ENCODE measurements at places on chromosomes 5 and 9.

- no peak for DNase-seq
Measured at GRCh38 chr9:85079349-85079748, 409.8 kb downstream of the NTRK2 start.

DNA sequence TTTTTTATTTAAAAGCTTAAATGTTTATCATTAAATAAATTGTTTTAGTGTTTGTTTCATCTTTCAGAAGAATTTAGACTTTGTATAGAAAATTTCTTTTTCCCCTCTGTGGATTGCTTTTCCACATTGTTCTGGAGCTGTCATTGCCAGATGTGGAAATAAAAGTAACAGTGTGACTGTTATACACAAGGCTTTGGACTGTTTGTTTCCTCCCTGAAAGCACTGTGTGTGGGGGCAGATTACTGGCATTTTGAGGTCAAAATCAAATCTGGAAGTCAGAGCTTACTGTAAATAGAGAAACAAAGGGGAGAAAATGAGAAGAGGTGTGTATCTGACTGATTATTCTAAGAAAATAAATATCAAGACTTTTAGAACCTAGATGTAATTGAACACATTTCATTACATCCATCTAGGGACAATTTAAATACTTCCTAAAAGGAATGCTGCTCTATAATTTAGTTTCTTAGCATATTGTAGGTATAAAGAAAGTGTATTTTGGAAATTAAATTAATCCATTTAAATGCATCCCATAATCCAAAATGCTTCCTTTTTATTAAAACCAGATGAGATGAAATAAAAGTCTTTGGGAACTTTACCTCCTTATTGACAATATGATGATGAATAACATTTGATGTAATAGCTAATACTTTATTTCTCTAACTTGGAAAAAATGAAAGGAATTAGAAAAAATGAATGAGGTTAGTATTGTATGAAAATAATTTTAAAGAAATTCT is 51.9 kb downstream of the ERCC6L2 start:
- no peak for DNase-seq

DNA sequence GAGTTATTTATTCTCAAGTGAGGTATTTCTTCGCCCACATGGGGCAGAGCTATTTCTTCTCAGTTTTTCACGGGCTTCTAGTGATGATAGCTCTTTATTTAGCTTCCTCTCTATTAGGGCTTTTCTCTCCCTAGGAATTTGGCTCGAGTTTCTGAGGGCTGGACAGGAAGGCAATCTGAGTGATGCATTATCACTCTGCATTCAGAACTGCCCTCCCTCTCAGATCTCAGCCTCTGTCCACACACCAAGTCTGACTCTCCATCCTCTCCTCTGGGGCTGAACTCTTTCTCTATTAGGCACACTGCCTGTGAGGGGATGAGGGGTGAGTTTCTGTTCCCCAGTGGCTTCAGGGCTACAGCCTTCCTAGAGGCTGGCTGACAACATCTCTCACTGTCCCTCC is 14.9 kb upstream of the SCAMP1 start:
- DNase-seq = no peak

DNA sequence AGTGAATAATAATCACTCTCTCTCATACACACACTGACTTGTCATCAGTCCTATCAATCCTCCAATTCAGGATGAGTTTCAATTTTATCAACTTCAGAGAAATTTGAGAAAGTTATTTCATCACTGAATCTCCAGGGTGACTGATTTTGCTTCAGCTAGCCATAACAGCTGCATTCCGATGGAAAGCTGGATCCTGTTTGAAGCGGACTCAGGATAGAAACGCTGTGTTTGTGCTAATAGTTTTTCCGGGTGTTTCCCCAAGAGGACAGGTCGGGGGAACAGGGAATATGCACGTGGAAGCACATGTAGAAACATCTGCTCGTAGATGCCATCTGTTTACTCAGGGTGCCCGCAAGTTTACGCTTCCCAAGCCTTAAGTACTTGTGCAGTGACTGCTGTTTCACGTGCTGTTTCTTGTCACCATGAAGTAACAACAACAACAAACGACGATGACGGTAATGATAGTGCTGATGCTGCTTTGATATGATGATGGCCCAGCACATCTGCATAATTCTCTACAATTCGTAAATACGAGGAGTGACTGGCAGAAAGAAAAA is 263.7 kb upstream of the DAPK1 start:
- DNase-seq = no peak

DNA sequence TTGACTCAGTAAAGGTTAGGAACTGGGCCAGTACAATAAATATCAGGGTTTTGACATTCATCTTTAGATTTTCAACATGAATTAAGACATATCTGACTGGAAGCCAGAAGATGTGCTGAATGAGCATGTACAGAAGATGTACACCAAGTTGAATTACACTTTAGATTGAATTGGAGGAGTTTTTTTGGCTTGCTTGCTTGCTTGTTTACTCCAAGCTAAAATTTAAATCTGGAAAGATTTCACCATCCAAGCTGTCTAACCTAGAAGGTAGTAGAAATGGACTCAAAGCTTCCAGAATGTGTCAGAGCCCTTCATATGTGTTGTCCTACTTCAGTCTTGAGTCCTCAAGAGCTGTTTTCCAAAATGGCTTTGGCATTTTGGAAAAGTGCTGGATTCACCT is 49.0 kb upstream of the FCHO2 start:
- DNase-seq = no peak

GRCh38 chr5:5886812-5887486 is 464.5 kb downstream of the ICE1 start:
- no peak for DNase-seq

DNA sequence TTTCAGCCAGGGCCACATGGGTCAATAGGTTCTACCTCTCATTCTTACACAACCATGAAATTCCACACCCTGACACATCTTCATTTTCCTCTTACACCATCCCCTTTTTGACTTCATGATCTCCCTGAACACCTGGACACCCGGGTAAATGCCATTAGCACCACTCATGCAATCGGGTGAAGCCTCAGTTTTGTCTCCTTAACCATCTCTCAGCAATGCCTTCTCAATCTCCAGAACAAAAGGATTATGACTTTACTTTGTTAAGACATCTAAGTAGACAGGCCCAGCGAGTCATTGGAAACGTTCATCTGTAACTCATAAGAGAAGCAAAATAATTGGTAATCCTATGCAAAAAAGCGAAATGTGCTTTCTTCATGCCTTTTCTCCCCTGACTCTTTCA is 49.9 kb downstream of the ADAMTS12 start:
- DNase-seq = no peak

DNA sequence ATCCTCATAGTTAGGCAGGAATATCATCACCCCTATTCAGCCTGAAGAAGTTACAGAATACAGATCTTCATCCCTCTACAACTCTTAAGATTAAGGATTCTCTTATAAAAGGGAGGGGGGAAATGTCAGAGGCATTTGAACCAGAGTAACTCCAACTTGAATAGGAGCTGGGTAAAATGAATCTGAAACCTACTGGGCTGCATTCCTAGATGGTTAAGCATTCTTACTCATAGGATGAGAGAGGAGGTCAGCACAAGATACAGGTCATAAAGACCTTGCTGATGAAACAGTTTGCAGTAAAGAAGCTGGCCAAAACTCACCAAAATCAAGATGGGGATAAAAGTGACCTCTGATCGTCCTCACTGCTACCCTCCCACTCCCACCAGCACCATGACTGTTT is 14.4 kb downstream of the FREM1 start:
- DNase-seq = no peak

- DNase-seq = no peak
Measured at GRCh38 chr9:365436-365835, 150.8 kb downstream of the DOCK8 start.

GRCh38 chr9:36993933-36994764 is 39.9 kb downstream of the PAX5 start:
- no peak for DNase-seq

GRCh38 chr9:79473704-79474103 is 98.1 kb upstream of the TLE4 start:
- no peak for DNase-seq

DNA sequence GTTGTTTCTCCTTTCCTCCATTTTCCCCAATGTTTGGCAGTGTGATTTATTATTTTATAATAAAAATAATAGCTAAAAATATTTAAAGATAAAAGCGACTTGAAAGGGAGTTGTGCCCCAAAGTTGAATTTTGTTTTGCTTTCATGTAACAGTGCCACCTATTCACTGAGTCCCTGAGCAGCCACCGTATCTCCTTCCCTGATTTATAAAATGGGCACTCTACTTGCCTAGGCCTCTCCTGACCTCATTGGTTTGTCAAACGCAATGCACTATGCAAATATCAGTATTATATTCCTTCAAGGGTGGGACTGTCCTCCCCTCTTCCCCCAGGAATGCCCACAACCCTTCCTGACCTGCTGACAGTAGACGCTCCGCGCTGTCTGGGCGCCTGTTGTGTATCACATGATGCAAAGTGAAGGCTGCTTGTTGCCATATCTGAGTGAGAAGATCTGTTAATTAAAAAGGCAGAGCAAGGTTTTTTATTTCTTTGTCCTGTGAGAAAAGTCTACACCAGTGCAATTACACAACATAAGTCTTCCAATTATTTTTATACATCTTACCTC is 81.4 kb downstream of the TTC39B start:
- DNase-seq = no peak

DNA sequence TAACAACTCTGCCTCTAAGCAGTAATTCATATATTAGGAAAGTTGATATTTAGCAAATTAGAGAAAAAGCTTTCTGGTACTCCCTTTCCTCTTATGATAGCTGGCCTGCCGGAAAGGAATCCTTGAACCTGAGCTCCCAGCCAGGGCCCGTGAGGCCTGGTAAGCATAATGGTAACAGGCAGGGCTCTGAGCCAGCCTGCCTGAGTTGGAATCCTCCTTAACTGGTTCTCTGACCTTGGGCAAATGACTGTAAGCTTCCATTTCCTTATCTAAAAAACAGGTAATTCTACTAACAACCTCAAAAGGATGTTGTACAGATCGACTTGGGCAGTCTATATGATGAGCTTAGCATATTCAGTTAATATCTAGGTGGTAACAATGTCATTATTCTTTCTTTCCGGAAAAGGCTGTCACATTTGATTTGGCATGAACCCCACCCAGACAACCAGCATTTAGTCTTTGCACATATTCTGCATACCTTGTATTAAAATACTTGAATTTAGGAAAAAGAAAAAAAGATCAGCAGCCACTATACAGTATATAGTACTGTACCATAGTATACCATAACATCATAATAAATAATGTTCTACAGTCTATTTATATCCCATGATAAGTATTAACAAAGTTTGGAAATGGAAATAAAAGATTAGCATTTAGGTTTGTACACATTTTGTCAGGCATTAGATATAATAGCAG is 55.7 kb upstream of the MAP3K1 start:
- DNase-seq = no peak

- DNase-seq = no peak
Measured at GRCh38 chr5:150224483-150225027, 34.7 kb downstream of the SLC6A7 start.

GRCh38 chr5:123208668-123209501 is 119.8 kb downstream of the PRDM6 start:
- no peak for DNase-seq

DNA sequence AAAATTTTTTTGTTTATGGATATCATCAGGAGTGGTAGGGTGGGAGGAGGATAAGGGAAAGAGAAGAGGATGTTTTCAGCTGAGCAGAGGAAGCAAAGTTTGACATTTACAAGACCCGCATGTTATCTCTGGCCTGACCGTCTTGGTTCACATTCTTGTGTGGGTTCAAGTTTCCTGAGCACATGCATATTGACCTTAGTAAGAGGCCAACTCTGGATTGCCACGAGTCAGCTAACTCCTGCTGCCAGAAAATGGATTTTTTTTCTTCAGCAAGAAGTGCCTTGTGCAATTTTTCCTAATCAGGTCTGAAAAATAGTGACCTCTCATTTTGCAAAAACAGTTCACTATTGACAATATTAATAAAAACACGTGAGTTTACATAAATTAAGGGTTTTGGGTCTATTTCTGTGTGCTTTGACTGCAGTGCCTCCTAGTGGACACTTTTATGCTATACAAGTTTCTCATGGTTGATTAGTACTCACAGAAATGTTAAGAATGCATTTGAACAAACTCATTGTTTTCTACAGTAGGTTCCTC is 27.1 kb upstream of the BASP1 start:
- DNase-seq = no peak

DNA sequence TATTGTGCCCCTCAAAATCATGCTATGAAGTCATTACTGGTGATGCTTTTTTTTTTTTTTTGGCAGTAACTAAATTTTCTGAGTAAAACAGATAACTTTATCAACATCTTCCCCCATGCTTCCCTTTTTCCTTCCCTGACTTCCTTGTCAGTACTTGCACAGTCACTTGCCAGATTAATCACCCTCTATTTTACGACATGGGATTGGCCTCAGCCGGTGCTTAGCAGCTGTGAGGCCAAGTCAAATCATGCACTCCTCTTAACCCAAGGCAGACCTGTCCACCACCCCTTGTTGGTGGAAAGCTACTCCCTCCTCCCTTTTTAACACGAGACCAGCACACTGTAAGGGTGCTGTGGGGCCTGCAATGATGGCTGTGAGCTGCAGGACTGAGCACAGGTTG is 118.0 kb upstream of the OTULINL start:
- no peak for DNase-seq

Data from fibroblast of skin of left biceps (primary cell).